ENCODE measurements at places on chromosomes 6 and 20.

GRCh38 chr20:54995553-54995952 lies 520.2 kb downstream of the DOK5 start:
- H3K27me3 ChIP-seq, result no peaks in the 10 kb centered on the region
- no peaks in the 10 kb centered on the region for H3K4me1 ChIP-seq
- no peak overlapping the region for H3K27ac ChIP-seq
- no peak for DNase-seq
- no peak overlapping the region for H3K4me3 ChIP-seq

GRCh38 chr20:16699293-16699692 lies 30.5 kb upstream of the SNRPB2 start:
- no peak overlapping the region for H3K4me3 ChIP-seq
- DNase-seq, result no peak
- no peaks in the 10 kb centered on the region for H3K4me1 ChIP-seq
- H3K36me3 ChIP-seq, result no peaks in the 10 kb centered on the region
- peaks cover 35% of the 10 kb centered on the region for H3K27me3 ChIP-seq

DNA sequence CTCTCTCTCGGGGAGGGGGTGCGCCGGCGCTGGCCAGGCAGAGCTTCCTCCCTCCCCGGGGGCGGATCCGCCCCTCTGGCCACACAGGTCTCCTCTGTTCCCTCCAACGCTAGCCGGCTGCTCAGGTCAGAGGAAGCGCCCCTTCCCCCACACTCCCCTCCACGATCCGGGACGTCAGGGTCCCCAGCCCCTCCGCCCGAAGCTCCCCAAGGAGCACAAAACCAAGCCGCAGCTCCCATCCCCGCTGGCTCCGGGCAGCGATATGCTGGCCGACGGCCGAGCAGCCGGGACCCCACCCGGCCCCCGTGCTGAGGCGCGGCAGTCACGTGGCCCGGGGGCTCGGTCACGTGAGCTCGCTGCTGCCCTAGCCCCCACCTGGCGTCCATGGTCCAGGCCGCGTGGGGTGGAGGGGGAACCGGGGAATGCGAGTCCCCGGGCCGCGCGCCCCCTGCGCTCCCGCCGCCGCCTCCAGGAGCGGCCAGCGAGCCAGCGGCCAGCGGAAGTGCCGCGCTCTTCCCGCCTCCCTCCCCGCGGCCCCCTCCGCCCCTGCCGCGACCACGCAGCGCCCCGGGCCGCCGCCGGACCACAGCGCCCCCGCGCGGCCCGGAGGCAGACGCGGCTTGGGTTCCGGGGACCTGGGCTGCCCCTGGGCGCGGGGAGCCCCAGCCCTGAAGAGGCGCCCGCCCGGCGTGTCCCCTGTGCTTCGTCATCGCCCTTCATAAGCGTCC lies at the start of gene SLC35B2:
Gene SLC35B2 (minus strand): TSS at position 504 of the 728 bp plus-strand sequence. CDS start 118 bp downstream, at position 386.
- peak; percentile 65 for DNase-seq
- H3K4me1 ChIP-seq, result peaks cover 51% of the 10 kb centered on the region
- H3K4me3 ChIP-seq, result peak within 1 kb of the TSS; percentile 84
- peak within 1 kb of the TSS; percentile 85 for H3K27ac ChIP-seq
- H3K27me3 ChIP-seq, result no peaks in the 10 kb centered on the region
- H3K36me3 ChIP-seq, result peaks cover 73% of the 10 kb centered on the region

DNA sequence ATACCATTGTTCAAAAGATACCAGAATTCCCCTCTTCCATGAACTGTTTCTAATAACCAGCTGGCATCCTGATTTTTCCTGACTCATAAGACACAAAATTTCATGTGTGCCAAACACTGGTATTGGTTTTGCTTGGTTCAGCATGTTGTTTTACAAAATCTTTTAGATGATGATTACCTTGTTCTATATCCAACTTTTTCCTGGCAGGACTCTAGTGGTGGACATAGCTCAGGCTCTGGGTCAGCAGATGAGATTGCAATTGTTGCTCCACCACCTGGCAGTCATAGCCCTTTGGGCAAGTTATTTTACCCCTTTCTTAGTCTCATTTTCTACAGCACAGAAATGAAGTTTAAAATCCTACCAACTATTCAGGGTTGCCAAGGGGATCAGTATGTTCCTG lies 6.2 kb downstream of the TRIM38 start:
- no peaks in the 10 kb centered on the region for H3K27me3 ChIP-seq
- H3K36me3 ChIP-seq, result peaks cover 90% of the 10 kb centered on the region
- no peak overlapping the region for H3K27ac ChIP-seq
- H3K4me1 ChIP-seq, result peaks cover 57% of the 10 kb centered on the region
- DNase-seq, result no peak

- H3K27me3 ChIP-seq, result no peaks in the 10 kb centered on the region
- H3K4me1 ChIP-seq, result peaks cover 74% of the 10 kb centered on the region
- no peak overlapping the region for H3K4me3 ChIP-seq
- peak overlapping the region; percentile 83 for H3K27ac ChIP-seq
- no peak for DNase-seq
- peaks cover 18% of the 10 kb centered on the region for H3K36me3 ChIP-seq
These were observed 110.3 kb upstream of the BACH2 start for GRCh38 chr6:90406957-90407356.

GRCh38 chr6:157755032-157755745 lies 67.9 kb upstream of the SNX9 start:
- peak overlapping the region; percentile 24 for H3K4me3 ChIP-seq
- peaks cover 24% of the 10 kb centered on the region for H3K27me3 ChIP-seq
- peak overlapping the region; percentile 80 for H3K27ac ChIP-seq
- H3K4me1 ChIP-seq, result peaks cover 75% of the 10 kb centered on the region
- DNase-seq, result no peak

DNA sequence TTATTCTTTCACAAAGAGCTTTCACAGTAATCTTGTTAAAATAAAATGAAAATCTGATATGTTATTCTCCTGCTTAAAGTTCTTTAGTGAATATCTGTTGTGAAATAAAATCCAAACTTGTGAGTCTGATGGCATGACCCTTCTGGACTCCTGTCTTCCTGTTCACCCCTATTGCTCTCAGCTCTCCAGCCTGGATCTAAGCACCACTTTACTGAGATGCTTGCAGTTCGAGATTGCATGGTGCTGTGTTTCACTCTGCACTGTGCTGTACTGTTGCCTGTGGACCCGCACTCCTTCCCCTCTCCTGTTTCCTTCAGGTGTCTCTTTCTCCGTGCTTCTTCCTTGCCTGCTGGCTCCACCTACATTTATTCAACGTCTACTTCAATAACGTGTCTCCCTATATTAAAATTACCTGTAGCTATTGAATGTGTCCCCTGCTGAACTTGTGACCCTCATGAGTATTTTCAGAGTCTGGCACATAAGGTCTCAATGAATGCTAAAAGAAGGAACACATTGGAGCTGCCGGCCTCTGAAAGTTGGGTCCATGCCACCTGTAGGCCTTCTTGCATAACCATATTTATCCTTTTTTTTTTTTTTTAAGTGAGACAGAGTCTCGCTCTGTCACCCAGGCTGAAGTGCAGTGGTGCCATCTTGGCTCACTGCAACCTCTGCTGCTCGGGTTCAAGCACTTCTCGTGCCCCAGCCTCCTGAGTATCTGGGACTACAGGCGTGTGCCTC lies 100.1 kb downstream of the ARID1B start:
- DNase-seq, result no peak
- peaks cover 32% of the 10 kb centered on the region for H3K4me1 ChIP-seq
- no peak overlapping the region for H3K4me3 ChIP-seq
- H3K36me3 ChIP-seq, result peaks cover 3% of the 10 kb centered on the region

Data from activated T-helper 2 cell treated with anti-CD3 and anti-CD28 coated beads, Interferon-gamma antibody, Interleukin-2, Interleukin-4, amounts not matched to agents 10 μg/mL and 5 μg/mL and 100 μg/mL, durations not matched to agents 14 hours and 24 hours and 36 hours (primary cell).